NCI-H187 treated with DMSO at 0.1 percent for 48 hours (cell line): ENCODE measurements at places on chromosomes 1 and 21.

DNA sequence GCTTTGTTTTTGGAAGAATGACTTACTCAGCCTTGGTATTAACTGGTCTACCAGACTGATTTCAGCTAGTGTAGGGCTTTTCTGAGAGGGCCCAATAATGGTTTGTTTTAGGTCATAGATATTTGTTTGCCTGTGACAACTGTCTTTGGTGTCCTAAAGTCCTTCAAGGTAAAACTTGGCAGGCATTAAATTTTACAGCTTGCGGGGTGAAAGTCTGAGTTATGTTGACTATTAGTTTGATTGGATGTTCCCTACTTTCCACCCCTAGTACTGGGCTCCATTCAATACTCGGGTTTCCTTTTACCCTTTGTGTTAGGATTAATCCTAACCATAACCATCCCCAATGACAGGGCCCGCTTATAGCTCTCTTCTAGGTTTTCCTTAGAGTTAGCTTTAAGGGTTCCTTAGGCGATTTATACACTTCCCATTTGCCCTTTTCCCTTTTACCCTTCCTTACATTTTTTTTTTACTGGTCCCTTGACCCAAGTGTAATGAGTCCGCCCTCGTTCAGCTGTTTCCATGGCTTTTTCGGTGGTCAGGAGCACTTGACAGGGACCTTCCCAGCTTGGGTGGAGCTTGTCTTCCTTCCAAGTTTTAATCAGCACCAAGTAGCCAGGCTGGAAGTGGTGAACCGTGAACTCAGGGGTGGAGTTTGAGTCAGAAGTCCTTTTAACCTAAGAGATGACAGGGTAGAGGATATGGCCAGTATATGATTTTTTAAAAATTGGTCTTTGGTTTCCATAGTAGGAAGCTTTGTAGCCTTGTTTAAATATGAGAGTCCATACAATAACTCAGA is 28.5 kb upstream of the LCE5A start:
- no peak for DNase-seq

GRCh38 chr1:5632814-5633213 is 359.4 kb downstream of the NPHP4 start:
- no peak for DNase-seq

DNA sequence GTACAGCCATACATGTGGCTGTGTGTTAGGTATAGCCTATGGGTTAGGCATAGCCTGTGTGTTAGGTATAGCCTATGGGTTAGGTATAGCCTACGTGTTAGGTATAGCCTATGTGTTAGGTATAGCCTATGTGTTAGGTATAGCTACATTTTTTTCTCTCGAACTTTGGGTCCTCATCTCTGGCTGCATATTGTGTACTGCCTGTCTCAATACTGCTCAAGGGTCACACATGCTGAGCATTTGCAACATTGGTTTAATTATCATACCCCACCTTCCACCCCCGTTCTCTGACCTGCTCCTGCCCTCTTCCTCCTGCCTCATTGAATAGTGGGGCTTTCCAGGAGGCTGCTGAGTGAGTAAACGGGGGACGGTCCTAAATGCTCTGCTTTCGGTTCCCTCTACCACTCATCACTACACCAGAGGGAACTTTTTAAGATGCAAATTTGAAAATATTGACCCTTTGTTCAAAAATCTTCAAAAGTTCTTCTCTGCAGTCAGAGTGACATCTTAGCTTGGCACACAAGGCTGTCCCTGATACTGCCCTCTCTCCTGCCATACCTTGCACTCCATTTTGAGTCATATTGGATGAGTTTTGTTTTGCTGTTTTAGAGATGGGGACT is 17.8 kb downstream of the OR2B11 start:
- DNase-seq, result no peak

DNA sequence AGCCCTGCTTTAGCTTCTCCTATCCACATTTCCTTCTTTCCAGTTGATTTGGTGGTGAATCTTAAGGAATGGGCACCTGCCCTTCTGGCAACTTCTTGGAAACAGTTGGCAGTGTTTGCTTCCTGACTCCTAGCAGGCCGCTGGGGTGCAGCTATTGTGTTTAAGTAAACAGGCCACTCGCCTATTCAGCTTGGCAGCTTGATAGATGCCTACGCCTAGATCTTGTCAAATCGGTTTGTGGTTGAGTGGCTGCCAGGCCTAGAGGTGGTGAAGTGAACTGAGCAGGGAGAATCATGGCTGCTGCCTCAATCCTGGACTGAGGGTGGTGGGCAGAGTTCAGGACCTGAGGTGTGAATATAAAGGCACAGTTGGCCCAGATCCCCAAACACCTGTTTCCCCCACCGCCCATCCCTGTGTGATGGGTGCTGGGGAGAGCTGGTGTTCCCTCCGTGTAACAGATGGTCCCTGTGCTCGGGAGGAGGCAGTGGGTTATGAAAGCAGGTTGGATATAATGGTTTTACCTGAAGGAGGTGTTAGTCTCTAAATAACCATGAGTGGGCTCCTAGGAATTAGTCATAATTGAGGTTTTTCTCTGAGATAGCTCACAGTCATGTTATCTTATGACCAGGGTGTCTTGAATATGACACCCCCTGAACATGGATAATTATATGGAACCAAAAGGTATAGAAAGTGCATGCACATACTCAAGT is 940 bp upstream of the PLA2G2C start:
- no peak for DNase-seq

- no peak for DNase-seq
Measured at GRCh38 chr1:56194701-56195300, 384.6 kb downstream of the PLPP3 start.

DNA sequence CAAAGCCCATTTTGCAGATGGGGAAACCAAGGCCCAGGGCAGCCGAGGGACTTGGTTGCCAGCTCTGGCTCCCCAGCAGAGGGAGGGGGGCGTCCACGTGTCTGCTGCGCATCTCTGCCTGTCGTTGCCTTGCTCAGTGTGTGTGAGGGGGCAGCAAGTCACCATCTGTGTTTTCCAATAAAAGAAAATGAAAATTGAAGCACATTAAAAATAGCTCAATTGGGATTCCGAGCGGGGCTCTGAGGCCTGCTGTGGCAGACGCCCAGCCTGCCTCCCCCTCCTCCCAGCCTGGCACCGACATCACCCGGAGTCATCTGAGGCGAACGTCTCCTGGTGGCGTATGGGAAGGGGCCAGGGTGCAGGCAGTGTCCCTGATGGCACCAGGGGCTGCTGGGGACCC is 51.2 kb downstream of the EPHB2 start:
- no peak for DNase-seq

- no peak for DNase-seq
Measured at GRCh38 chr1:180558664-180559063, at the start of gene OVAAL. OVAAL (plus strand) TSS chr1:180558964.

DNA sequence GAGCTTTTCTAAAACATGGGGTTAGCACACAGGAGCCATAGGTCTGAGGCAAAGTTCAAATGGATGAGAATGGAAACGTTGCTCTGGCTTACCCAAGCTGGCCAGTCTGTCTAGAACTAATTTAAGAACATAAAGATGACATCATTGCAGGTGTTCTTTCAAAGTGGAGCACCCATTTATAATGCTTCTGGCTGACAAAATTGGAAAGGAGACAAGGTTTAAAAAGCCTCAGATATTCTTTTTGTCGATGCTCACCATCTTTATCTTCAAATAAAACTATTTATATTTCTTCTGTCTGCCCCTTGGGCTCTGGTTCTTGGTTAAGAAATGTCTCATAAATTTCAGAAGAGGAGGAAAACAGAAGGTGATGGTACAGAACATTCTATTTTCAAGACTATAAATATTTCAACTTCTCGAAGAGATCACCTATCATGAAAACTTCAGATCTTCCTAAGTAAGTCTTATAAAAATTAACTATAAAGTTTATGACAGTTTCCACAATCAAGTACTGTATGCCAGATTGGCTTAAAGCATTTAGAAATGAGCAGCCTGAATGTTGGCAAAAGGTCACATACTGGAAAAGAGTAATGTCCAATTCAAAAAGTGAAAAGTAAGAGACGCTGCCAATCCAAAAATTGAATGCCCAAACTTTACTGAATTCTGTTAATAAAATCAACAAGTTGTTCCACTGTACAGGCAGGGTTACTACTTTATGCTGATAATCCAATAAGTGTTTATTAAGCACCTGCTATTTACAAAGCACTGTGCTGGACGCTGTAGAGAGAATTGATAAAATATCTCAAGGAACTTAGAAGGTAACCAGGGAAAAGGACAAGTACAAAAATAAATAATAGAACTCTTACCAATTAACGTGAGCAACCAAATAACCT is 92.0 kb downstream of the ETS2 start:
- DNase-seq, result no peak

GRCh38 chr1:87880764-87881163 is 552.1 kb downstream of the LMO4 start:
- DNase-seq, result no peak

DNA sequence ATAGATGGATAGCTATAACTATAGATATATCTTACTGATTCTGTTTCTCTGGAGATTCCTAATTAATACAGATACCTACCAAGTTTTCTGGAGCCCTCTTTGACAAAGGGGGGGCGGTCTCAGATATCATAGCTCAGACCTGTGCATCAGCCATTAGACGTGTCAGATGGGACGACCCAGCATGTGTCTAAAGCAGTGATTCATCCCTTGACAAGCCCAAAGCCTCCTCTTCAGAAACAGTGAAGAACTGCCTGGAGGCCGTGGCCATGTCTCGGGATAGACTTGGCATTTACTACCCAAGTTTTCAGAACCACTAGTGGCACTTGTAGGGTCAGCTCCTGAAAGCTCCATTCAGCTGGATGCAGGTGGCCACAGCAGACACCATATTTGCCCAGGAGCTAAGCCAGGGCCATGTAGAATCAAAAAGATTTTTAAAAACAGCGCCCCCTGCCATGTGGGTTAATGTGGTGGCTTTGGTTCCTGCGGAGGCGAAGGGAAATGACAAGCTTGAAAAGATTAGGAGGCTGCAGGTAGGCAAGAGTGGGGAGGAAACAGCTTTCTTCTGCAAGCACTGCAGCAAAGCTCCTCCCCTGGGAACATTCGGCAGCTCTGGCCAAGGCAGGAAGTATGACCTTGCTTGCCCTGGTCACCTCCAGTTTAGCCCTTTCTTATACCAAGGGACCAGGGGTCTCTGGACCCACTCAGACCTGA is 82.2 kb downstream of the FBXO2 start:
- no peak for DNase-seq

- no peak for DNase-seq
Measured at GRCh38 chr1:206975306-206975705, 5.0 kb upstream of the FCAMR start.

GRCh38 chr1:61182480-61182879 is 100.1 kb downstream of the NFIA start:
- DNase-seq, result no peak

- no peak for DNase-seq
Measured at GRCh38 chr1:18091660-18092446, 15.7 kb upstream of the IGSF21 start.

- DNase-seq, result no peak
Measured at GRCh38 chr1:66393586-66394287, 140.2 kb upstream of the SGIP1 start.

GRCh38 chr1:109478806-109479205 is 4.9 kb upstream of the ATXN7L2 start:
- no peak for DNase-seq

GRCh38 chr1:145805057-145805456 is 18.8 kb downstream of the RNF115 start:
- DNase-seq, result no peak

DNA sequence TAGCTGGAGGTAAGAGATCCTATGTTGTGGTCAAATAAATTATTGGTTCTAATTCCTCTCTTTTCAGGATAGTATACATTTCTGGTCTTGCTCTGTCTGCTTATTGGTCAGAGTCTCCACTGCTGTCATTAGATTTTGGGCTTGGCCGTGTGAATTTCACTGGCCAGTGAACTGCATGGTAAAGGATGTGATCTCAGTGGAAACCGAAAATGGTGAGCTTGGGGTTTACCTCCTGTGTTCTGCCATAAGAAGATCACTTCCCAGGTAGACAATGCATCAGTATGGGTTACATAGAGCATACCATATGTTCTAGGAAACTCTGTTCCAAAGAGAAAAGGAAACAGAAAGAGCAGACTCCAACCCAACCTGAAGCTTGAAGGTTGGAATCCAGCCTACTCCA is 1123.3 kb upstream of the B3GALT2 start:
- no peak for DNase-seq

GRCh38 chr1:214022810-214023425 is 35.1 kb downstream of the PROX1 start:
- no peak for DNase-seq

- no peak for DNase-seq
Measured at GRCh38 chr1:214538496-214538895, 12.9 kb downstream of the PTPN14 start.

GRCh38 chr1:6803357-6803756 is 18.1 kb downstream of the CAMTA1 start:
- no peak for DNase-seq

GRCh38 chr1:86500714-86501113 is 32.0 kb downstream of the CLCA1 start:
- DNase-seq, result no peak

DNA sequence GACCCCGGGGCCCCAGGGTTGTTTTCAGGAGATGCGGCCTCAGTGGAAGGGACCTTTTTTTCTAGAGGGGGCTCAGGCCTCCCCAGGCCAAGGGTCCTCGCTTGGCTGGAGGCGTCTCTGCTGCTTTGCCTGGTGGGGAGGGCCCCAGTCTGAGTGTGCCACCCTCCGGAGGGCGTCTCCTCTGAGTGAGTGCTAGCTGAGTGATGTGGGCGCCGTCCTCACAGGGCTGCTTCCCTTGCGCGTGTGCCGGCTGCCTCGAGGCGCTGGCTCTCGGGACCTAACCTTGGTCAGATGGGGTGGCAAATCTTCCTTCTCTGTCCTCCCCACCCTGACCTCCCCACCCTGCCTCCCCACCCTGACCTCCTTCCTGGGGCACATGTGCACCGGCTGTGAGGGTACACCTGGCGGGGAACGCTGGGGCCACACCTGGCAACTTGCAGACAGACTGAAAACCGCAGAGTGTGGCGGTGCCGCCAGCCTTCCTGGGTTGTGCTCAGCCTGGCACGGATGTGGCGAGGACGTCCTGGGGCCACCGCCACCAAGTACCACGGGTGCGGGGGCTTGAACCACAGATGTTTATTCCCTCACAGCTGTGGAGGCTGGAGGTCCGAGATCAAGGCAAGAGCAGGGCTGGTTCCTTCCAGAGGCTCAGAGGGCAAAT is 93.0 kb upstream of the TTC34 start:
- DNase-seq, result no peak

DNA sequence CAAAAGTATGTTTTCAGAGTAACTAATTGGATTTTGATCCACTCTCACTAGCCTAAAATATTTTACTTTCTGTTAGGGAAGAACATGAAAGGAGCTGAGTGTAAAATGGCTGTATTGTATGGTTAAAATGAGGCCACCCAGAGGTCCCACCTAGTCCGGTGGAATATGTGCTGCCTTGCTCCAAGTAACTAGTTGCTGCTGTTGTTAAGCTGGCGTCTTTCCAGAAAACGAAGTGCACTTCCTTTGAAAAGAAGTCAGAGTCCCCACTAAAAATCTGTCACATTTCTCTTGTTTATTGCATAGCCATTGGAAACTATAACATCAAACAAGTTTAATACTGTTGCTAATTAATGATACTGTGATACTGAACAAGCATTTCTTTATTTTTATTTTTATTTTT is 3.2 kb downstream of the SLC25A33 start:
- no peak for DNase-seq
